Fibroblast of skin of left biceps (primary cell): ENCODE measurements at places on chromosomes 7 and 10.

DNA sequence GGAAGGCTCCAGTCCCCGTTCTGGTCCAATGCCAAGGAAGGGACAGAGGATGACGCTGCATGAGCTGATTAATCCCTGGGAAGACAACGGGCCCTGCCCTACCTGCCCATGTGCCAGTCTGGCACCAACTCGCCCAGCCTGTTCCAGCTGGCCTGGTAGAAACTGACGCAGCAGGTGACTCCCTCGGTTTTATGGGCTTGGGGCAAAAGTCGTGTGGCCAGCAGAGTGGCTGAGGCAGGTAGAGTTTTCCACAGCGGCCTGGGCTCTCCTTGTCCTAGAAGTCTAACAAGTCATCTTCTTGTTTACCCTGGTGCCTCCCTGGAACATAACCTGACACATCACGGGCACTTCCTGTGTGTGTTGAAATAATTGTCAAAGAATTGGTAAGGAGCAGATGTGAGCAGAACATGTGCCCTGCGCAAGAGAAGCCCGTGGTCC is 20.4 kb upstream of the LMTK2 start:
- no peak for DNase-seq

GRCh38 chr7:90931986-90932916 is 332.0 kb upstream of the FZD1 start:
- no peak for DNase-seq

DNA sequence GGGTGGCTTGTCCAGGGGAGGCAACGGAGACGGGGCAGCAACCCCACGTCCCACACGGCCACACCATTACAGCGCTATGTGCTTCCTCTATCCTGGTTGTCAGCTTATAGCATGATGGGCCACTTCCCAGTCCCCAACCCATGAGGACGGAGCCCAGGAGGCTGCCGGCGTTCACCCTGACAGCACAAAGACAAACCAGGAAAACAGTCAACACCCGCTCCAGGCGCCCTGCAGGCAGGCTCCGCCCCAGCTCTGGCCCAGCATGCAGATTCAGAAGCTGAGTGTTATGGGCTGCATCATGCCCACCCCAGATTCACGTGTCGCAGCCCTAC is 14.8 kb downstream of the WDR86 start:
- DNase-seq: no peak

DNA sequence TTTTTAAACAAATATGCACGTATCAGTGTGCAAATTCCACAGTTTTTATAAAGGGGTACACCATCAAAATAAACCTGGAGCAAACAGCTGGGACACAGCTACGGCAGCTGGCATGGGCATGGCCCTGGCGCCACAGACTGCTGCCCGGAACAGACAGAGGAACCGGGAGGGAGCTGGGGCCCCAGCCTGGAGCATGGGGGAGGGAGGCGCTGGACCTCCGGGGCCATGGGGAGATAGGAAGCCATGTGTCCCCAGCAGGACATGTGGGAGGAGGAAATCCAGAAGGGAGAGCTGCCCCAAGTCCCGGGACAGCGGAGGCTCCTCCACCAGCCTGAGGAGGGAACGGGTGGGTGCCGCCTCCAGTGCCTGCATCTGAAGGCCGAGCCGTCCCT is 180.1 kb downstream of the MAD1L1 start:
- no peak for DNase-seq

DNA sequence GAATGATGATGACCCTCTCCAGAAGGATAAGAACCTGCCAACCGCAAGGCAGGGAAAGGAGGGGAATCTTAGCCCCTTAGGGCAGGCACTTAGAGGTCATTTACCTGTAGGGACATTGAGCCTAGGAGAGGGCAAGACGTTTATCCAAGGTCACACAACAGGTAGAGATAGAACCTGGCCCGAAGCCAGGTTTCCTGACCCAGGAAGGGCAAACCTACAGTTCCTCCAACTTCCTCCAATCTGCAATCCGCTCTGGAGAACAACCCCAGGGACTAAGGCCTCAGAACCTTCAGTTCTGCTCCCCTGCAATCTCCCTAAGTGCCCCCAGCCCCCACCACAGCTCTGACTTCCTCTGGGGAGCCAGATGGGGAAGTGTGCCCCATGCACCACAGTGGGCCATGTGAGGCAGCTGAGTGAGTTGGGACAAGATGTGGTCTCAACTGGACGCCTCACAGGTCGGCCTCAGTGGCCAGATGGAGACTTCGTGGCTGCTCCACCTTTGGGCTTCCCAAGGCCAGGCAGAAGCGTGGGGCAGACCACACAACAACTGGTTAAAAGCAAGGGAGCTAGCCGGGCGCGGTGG is 1.4 kb upstream of the PSAP start:
- no peak for DNase-seq

DNA sequence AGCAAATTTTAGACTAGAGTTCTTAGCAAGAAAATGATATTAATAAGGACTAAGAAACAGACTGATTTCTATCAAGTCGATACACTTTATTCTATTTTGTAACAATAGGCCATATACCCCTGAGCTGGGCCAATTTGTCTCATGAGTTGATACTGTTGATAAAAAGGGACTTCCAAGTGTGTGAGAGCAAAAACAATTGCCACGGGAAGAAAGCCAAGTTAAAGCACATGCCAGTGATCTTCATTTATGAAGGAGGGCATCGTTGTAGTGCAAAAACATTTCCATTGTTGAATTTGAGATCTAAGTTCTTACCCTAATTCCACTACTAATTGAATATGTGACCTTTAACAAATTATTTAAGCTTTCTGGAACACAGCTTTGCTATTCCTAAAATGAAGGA is 119.9 kb downstream of the CNOT4 start:
- DNase-seq: no peak

GRCh38 chr10:89047397-89047796 is 56.8 kb downstream of the FAS start:
- no peak for DNase-seq

DNA sequence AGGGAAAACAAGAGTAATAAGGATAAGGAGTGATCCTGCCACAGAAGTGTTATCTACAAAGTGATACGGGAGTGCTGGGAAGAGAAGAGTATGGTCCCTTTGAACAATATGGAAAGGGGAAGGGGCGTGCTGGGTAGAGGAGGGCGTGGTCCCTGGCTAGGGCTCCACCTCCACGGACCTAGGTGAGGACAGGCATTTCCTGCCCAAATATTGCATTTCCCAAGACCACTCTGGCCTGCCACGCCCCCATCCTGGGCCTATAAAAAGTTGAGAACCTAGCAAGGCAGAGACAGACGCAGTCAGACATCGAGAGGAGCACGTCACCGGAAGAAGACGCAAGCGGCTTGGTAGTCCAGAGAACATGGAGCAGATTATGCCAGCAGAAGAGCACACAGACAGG is 22.8 kb downstream of the VSTM4 start:
- no peak for DNase-seq

GRCh38 chr7:157963526-157963925 is 624.1 kb downstream of the PTPRN2 start:
- DNase-seq: no peak

GRCh38 chr7:30681815-30682211 is 443 bp downstream of the CRHR2 start:
- DNase-seq: no peak

DNA sequence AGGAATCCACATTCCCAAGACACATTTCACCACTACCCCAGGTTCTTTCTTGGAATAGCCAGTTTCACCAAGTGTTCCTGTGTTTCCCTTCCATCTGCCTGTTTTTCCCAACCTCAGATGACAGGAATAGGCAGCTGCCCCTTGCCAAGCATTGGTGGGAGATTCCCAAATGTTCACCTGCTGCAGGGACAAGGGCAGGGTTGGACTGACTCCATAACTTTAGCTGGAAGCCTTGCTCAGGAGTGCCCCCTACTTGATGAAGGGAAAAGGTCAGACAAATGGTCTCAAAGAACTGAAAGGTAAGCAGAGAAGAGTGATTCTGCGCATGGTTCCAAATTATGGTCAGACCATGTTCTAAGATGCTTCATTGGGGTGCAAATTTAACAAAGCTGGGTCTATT is 45.1 kb upstream of the LYZL1 start:
- no peak for DNase-seq

GRCh38 chr10:47076949-47077361 is 165.7 kb downstream of the PTPN20 start:
- DNase-seq: peak; percentile 26

DNA sequence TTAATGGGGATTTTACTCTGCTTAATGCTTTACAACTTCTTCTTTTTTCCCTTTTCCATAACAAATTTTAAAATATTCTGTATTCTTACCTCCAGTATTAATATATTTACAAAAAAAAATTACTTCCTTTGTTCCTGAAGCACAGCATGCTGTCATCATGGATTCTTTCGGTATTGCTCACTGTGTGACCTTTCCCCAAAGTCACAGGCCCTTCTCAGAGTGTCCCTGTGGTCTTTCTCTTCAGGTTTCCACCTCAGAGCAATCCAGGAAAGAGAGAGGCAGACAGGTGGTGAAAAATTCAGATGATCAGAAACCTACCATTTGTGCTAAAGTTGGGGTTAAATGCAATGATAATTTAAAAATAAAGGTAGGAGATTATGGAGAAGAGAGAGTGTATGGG is 13.0 kb downstream of the AOAH start:
- no peak for DNase-seq

DNA sequence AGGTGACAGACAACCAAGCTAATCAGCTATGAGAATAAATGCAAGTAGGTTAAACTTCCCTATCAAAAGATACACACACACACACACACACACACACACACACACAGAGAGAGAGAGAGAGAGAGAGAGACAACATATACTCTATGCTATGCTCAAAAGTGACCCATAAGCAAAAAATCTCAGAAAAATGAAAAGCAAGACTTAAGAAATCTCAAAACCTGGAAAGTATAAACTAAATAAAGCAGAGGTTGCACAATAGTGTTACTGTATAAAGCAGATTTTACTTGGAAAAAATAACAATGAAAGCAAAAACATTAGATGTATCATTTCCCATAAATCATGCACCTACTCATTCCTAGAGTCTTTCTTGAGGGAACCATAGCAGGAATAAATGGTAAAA is 221.5 kb downstream of the INHBA start:
- DNase-seq: no peak

DNA sequence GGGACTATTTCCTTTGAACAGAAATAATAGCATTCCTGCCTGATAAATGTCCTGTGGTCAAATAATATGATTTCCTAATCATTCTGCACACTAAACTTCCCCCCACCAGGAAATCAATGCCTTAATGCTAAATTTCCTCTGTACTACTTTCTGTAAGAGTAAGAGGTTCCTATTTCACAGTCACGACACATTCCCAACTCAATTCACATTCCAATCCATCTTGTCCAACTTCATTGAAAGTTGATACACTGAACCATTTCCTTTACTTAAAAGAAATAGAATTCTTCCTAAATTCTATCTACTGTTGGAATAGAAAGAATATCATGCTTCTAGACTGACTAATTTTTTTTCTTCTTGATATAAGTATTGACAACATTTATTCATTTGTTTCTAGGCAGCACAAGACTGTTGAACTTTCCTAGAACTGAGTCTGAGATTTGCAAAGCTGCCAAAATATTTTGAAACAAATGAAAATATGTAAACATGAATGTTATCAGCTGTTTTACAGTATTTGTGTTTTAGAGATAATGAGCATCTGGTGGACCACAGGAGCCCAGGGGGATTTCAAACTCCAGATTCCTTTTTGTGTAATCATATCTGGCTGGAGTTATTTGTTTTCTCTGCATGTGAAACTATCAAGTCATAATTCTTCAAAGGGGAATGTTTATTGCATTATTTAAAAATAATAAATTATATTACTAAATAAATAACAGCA is 121.5 kb downstream of the TPST1 start:
- DNase-seq: peak; percentile 88

- DNase-seq: no peak
Measured at GRCh38 chr7:69751026-69751425, 152.8 kb downstream of the AUTS2 start.

DNA sequence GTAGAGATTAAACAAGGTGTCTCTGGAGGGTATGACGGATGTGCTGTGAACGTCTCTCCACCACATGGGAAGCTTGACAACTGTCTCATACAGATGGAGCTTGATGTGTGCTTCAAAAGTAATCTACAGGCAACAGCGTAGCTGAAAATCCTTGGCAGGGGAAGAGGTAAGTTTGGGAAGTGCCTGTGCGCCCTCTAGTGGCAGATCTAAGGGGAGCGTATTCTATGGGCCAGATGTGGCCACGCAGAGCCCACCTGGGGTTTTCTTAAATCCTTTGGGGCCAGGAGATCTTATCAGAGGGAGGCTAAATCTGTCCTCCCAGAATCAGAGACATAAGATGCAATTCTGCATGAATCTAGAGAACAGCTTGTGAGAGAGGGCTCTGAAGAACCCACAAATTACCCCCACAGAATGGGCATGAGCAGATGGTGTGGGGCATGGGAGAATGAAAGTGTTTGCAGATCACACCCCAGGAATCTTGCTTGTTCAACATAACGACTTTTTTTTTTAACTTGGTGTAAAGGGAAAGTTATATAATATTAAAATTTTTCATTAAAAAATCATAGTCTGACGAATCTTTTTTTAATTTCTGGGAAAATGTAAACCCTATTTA is 91.2 kb upstream of the MPP7 start:
- DNase-seq: no peak

GRCh38 chr10:65911151-65911835 is 1014.5 kb upstream of the LRRTM3 start:
- no peak for DNase-seq

DNA sequence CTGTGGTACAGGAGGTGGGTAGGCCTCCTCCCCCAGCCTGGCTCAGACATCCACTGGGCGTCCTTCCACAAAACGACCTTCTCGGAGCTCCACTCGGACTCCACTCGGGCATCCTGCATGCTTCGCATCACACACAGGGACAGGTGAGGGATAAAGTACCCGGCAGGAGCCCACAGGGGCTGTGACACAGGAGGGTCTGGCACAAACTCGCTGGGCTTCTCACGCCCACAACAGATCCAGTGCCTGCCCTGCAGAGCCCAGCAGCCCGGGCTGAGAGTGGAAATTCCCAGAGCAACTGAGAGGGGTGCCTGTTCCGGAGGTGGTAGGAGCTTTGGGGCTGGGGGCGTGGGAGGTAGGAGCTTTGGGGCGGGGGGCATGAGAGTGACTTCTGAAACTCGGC is 108.4 kb downstream of the MKI67 start:
- DNase-seq: no peak

DNA sequence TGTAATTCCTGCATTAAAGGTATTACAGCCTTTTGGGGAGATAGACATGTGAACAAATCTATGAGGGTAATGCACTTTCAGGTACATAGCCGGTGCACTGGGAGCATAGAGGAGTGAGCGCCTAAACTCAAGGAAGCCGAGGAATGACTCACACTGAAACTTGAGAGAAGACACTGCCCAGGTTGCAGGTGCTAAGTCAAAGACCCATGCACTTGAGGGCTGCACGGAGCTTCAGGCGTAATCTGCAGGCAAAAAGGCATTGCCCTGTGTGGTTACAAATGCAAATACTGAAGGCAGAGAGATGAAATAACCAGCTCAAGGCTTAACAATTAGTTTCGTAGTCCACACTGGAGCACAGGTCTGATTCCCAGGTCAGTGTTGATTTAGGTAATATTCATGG is 51.0 kb upstream of the OSBPL3 start:
- DNase-seq: no peak

- no peak for DNase-seq
Measured at GRCh38 chr10:102984086-102984485, 66.0 kb downstream of the CNNM2 start.
